ENCODE measurements at places on chromosomes 11 and 22.
A peak's percentile ranks its signal among the peaks of the same experiment; 100 is the strongest.

- no peak for DNase-seq
These were observed 6.4 kb downstream of the SELENOM start for GRCh38 chr22:31100762-31101525.

DNA sequence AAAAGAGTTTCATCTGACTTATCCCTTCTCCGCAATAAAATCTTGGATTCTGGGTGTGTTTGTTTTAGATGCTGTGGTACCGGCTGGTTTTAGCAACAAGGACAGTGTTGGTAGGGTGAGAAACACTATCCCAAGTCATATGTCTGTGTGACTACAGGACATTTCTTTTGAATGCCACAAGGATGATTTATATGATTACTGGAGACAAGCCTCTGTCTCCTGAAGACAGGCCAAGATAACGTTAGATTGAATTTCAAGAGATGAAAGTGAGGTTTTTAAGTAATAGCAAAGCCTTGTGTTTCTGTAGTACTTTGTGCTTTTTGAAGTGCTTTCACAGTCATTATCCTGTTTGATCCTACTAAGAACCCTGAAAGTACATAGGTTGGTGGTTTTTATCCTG lies 101.6 kb downstream of the COMMD9 start:
- no peak for DNase-seq

- DNase-seq = peak; percentile 88
These were observed 161.6 kb upstream of the BDNF start for GRCh38 chr11:27861706-27862430.

DNA sequence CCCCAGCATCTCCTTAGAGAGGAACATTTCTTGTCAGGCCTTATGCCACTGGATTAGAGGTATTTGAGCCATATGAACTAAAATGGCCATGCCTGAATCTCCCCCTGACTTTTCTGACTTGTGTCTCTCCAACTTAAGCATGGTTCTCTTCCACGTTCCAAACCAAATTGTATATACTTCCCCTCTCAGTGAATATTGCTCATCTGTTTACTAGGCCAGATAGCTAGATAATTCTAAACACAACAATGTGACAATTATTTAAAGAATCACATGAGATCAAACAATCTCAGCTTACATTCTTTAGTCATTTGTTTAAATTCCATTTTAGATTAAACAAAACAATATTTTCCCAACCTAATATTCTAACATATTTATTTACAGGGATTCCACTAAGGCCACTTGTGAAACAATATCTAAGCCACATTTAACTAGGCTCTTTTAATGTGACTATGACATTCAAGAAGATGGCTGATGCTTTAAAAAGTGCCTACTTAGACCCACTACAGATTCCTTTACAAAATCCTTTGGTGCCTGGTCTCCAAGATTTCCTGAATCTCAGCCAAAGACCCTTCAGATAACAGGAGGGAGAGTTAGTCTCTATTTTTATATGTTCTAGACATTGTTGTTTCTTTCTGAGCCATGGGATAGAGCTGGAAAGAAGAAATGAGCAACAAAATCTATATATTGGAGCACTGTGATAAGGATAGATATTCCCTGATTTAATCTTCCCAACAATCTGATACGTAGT lies 105.7 kb downstream of the CADM1 start:
- no peak for DNase-seq

- no peak for DNase-seq
These were observed 45.3 kb upstream of the SPON1 start for GRCh38 chr11:13917264-13917663.

DNA sequence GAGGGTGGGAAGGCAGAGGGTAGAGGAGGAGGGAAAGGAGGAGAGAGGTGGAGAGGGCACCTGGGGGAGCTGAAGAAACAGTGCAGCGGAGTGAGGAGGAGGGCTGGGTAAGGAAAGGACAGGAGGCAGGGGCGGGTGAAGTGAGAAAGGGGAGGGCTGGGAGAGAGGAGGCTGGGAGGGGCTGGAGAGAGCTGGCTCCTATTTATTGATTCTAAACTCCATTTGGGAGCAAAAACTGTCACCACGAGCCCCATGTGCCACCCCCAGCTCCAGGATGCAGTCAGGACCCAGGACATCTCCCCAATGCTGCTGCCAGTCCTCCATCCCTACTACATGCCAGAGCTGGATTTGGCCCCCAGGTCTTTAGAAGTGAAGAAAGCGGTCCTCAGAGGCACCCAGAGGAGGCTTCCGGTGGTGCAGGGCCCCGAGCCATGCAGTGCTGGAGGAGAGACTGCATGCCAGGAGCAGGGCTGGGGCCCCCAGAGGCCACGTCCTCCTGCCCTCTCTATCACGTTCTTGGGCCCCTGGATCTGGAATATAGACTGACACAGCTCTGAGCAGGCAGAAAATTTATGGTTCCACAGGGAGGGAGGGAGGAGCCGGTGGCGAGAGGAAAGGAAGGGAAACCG lies 53.7 kb downstream of the SLC22A12 start:
- DNase-seq = no peak

DNA sequence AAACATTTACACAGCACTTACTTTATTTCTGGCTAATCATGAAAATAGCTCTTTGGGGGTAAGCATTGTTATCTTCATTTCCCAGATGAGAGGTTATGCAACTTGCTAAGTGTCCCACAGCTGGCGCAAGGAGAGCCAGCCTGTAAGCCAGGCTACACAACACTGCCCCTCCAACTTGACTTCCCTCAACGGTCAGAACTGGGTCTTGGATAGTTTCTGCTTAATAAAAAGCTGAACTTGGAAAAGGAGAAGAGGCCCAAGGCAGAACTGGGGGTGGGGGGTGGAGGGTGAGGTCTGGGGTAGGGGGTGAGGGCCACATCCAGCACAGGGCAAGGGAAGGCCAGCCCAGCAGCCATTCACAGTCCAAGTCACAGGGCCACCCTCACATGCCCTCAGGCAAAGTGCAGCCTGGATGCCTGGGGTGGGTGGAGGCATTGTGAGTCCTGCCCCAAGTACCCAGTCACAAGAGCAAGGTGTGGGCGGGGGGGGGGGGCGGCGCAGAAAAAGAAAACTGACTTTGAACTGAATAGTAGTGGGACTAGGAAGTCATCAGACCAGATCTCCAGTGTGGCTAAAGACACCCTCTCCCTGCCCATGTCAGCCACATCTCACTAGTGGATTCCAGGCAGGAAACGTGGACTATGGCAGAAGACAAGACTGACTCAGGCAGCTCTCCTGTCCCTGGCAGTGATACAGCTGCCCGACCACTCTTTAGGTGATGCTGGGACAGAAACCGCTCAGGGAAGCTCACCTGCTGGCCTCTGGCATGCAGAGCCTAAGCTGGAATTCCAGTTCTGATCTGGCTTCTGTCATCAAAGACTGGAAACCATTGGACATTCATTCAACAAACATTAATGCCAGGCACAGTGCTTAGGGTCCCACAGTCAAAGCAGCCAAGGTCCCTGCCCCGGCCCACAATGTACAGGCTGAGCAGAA lies 52.4 kb downstream of the PACSIN2 start:
- no peak for DNase-seq

DNA sequence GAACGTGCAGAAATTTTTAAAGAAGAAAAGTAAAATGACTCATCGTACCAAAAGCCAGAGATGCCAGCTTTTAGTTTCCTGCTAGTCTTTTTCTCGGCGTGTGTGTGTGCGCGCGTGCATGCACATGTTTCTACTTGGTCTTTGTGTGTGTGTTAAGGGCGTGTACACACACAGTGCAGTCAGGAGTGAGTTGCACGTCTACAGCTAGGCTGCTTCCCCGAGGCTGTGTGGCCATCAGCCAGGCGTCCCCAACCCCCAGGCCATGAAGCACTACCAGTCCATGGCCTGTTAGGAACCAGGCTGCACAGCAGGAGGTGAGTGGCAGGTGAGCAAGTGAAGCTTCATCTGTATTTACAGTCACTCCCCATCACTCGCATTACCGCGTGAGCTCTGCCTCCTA lies 36.4 kb downstream of the KCNQ1 start:
- DNase-seq = no peak

- peak; percentile 97 for DNase-seq
These were observed 61.9 kb downstream of the MED15 start for GRCh38 chr22:20569059-20570058.

GRCh38 chr11:119419834-119420492 lies 3.0 kb downstream of the THY1 start:
- no peak for DNase-seq

GRCh38 chr11:20021771-20022362 lies 138.4 kb downstream of the DBX1 start:
- no peak for DNase-seq

GRCh38 chr22:27224485-27225374 lies 567.3 kb downstream of the MIAT start:
- DNase-seq = peak; percentile 73

DNA sequence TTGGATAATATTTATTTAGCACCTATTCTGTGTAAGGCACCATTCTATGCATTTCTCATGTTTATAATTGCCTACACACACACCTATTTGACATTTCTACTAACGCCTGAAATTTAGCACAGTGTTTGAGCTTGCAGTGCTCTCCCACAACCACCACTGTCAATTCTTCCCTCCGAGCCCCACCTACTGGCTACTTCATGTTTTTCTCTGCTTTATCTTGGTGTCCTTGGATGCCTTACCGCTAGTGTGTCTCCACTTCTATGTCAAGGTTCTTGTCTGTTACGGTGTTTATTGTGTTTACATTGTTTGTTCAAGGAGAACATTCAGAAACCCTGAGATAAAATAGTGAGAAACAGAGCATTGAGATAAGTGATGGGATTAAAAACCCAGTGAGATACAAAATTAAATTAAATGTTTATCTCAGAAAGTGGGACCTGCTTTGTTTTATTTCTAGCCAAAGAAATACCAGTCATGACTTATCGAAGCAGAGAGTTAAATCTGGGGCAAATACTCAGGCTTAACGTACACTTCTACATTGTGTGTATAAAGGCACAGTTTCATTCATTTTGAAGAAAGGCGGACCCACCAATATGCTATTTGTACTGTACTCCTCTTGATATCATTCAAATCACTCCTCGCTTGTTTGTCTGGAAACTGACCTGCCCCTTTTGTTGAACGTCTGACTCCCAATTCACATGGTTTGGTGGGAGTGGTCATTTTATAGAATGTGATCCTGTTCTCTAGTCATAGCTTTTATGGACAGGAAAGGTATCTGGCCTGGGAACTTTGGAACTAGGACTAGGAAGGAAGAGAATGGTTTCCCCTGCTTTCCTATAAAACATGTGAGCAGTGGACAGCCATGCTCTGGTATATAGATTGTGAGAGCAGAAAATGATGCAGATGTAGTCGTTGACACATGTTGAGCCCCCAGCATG lies 39.2 kb upstream of the SLC36A4 start:
- peak; percentile 34 for DNase-seq

- no peak for DNase-seq
These were observed 48.1 kb upstream of the ME3 start for GRCh38 chr11:86720546-86720945.

DNA sequence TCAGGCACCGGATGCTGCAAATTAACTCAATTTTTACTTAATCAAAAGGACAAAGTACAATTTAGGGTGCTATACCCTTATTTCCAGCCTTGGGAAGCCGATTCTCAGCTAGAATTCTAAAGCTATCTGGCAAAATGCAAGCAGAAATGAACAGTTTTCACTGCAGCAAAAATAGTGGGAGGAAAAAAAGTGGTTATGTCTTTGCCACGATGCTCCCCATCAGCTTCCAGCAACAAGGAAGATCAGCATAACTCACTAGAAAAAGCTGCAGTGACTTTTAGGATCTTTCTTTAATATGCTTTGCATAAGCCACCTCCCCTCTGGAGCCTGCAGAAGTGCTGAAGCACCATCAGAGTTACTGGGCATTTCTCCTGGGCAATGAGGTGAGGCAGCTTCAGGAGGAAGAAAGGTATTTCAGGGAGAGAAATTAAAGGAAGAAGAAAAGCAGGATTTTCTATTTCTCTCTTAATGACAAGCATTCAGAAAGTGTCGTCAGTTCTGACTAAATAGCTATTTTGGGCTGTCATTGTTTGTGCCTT lies 702.9 kb downstream of the DLG2 start:
- no peak for DNase-seq

DNA sequence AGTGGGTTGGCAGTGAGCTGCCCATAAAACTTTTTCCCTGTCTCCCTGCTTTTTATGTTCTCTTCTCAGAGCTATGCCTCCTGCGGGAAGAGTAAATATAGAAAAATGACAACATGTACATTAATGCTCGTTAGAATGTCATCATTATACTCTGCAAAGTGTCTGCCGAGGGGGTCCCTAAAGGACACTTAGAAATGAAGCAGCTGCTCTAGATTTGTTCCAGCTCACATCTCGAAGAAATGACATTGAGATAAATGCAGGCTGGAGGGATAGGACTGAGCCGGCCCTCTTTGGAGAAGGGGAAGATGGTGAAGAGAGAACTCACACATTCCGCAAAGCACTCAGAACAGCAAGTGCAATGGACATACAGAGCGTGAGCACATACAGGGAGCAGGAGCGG lies 240.0 kb downstream of the NXPE2 start:
- no peak for DNase-seq

DNA sequence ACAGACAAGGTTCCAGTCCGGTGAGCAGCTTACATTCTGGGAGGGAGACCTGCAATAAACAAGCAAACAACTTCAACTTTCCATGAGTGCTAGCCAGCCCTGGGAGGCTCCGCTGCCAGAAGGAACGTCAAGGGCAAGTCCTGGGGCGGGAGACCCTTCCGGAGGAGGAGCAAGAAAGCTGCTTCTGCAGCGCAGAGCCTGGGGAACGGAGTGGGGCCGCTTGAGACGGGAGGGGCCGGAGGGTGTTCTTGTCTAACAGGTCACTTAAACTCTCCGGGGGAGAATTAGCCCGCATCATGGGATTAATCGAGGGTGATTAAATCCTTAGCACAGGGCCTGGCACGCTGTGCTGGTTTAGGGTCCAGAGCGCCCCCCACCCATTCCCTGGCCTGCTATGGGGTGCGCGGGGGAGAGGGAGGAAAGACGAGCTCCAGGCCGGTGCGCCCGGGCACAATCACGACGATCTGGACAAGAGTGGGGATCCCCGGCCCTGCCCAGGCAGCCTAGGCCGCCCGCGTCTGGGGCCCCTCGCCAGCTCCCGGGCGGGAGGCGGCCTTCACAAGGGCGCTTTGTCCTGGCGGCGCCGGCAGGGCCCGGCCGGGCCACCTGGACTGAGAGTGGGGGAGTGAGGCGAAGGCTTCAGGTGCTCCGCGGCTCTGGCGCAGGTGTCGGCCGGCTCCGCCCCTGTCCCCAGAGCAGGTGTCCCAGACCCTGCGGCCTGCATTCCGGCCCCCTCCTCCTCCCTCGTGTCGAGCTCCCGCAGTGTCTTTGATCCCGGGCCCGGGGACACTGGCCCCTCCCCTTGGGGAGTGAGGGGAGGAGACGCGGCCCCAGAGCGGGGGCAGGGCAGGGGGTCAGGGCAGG lies 663 bp upstream of the LARGE2 start:
- no peak for DNase-seq

DNA sequence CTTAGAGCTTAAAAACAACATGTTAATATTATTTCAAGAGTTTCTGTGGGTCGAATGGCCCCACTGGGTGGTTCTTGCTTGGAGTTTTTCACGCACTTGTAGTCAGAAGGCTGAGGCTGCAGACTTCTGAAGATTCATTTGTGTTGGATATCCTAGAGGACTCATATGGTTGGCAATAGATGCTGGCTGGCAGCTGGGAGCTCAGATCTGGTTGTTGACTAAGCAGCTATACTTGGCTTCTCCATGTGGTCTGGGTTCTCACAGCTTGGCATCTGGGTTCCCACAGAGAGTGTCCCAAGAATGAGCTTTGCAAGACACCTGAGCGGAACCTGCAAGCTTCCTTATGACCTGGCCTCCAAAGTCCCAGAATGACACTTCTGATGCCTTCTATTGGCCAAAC lies 163.9 kb upstream of the ZC3H12C start:
- DNase-seq = no peak

- DNase-seq = no peak
These were observed 10.7 kb upstream of the FAM118A start for GRCh38 chr22:45298934-45299505.
